AG04449 (cell line): ENCODE measurements at places on chromosomes 3 and 15.
A peak's percentile ranks its signal among the peaks of the same experiment; 100 is the strongest.

GRCh38 chr3:188157971-188158370 lies 4.0 kb downstream of the LPP start:
- DNase-seq: no peak

- no peak for DNase-seq
Measured at GRCh38 chr15:99603828-99604227, 38.0 kb downstream of the MEF2A start.

DNA sequence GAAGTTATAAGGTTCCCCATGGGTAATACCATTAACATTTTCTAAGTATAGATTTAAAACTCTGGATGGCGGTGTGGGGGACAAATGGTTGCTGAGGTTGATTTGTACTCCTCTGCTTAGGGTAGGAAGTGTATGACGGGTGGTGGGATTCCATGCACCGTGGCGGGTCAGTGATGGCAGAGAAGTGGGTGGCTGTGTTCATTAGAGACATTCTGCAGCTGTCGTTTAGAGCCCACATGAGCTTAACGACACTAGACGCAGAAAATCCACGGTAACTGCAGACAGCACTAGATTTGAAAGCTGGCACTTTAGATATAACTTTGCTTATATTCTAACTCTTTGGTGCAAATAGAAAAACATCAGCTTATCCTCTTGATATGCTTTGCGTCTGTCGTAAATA lies 37.5 kb downstream of the SGO1 start:
- DNase-seq: no peak

- DNase-seq: no peak
Measured at GRCh38 chr3:49199239-49199899, 28.0 kb downstream of the KLHDC8B start.

DNA sequence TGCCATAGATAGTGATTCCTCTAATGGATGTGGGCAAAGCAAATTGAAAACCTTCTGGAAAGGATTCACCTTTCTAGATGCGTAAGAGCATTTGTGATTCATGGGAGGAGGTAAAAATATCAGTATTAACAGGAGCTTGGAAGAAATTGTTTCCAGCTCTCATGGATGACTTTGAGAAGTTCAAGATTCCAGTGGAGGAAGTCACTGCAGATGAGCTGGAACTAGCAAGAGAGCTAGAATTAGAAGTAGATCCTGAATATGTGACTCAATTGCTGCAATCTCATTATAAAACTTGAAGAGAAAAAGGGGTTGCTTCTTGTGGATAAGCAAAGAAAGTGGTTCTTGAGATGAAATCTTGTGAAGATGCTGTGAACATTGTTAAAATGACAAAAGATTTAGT lies 88.0 kb upstream of the ACKR4 start:
- DNase-seq: peak; percentile 4

- DNase-seq: peak; percentile 90
Measured at GRCh38 chr3:99534951-99535704, 103.3 kb upstream of the COL8A1 start.

DNA sequence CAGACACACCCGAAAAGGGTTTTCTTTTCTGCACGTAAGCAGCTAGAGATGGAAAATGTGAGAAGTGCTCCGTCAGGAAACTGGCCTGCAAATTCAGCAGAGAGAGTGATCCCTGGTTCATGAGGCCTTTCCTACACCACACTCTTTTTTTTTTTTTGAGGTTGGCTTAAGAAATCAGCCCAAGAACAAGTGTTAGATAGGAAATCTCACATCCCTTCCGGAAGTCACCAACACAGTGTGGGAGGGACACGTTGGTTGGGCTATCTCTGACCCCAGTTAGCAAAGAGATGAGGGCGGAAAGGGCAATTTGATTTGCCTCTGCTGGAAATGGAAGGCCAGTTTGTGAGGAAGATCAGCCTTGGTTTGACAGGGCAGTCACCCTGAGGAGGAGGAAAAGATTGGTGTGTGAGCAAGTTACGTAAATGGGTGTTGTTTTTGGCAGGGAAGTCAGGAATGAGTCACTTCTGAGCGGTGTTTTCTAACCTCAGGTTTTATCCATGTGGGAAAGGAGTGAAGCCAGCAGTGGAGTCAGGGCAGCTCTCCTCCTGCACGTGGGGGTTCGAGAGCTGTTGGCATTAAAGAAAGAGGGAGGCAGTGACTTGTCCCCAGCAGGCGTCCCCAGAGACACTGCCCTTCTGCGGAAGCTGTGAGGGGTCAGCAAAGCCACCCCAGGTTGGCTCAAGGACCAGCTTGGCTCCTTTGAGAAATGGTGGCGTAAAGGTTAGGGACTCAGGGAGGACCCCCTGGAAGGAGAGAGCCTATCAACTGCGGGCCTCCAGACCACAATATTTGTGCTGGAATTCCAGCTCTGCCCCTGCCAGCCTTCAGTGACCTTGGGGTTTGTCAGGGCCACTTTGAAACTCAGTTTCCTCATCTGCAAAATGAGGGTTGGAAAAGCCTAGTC lies 237.6 kb upstream of the BHLHE40 start:
- peak; percentile 97 for DNase-seq

DNA sequence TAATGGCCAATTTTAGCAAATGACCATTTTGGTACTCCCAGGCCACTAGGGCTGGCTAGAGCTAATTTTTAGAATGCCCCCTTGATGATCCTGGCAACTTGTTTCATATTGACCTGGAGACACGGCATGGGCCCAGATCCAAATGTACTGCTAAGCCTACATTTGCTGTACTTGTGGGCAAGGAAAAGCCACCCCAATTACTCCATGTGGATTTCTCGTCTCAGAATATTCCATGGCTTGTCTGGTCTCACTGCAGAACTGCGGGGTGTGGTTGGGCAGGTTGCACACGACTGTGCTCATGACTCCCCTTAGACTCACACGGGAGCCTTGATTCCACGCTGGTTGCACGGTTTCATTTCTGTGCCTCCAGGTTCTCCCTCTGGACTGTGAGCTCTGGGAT lies 140.9 kb downstream of the RPLP1 start:
- no peak for DNase-seq

GRCh38 chr3:50972029-50972428 lies 297.3 kb downstream of the DOCK3 start:
- no peak for DNase-seq

- no peak for DNase-seq
Measured at GRCh38 chr3:148816981-148817525, 10.6 kb upstream of the CPB1 start.

DNA sequence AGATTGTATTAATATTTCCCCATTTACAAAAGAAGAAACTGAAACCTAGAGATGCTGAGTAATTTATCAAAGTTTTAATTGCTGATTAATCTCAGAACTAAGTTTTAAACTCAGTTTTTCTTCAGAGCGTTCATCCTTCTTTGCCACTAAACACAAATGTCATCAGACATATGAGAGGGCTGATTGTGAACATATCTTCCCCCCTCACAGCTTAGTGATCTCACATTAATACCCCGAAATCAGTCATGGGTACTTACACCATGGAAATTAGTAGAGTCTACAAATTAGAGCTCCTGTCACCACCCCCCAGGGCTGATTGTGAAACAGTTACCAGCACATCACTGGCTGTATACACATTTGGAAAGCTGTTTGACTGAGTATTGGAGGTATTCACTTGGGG lies 189.3 kb upstream of the SGO1 start:
- DNase-seq: no peak
